Stimulated activated CD4-positive, alpha-beta T cell treated with anti-CD3 and anti-CD28 coated beads, Interleukin-1b, Interleukin-23, amount 100 ng/mL, for 4 hours (primary cell): ENCODE measurements at places on chromosomes 1 and 21.

DNA sequence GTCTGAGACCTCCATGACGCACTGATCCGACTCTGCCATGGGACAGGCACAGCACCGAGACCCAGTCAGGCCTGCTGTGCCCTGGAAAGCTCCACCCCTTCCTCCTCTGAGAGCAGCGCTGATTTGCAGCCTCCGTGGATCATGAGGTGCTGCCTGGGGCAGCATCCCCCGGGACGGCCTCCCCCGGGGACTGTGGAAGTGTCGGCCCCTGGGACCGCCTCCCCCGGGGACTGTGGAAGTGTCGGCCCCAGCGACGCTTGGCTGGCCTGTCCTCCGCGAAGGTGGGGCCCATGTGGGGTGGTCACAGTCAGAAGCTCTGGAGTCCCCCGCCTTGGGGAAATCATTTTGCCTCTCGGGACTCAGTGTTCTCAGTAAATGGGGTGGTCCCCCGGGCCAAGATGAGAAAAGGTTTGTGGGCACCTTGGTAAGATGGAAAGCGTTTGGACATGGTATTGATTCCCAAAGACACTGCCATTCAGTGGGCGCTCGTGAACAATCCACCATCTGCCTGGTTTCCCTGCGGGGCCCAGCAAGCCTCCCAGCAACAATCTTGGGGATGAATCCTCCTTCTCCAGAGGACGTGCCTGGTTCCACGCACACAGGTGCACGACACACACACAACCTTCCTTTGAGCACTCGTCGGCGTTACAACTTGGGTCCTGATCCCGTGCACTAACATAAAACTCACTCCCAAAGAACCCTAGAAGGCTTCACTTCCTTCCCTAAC lies 3.0 kb downstream of the TFF2 start:
- no peak for DNase-seq

- no peak for DNase-seq
Measured at GRCh38 chr1:109818988-109819764, 55.5 kb upstream of the EPS8L3 start.

- DNase-seq = no peak
Measured at GRCh38 chr1:46520063-46520911, 30.7 kb downstream of the DMBX1 start.

DNA sequence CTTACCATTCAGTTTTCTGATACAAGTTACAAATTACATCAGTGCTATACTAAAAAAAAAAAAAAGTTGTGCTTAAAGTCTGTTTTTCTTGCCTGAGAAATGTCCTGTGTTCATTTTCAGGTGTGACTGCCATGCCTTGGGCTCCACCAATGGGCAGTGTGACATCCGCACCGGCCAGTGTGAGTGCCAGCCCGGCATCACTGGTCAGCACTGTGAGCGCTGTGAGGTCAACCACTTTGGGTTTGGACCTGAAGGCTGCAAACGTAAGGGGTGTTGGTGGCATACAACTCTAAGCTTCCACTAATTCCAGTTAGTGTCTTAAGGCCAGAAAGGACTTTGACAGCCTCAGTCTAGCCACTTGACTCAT lies 60.1 kb upstream of the LAMC2 start:
- no peak for DNase-seq

GRCh38 chr1:56081173-56081572 lies 498.2 kb downstream of the PLPP3 start:
- DNase-seq = no peak

- DNase-seq = no peak
Measured at GRCh38 chr1:233172201-233172600, 123.3 kb downstream of the PCNX2 start.

- DNase-seq = no peak
Measured at GRCh38 chr1:195962051-195962450, 646.2 kb downstream of the KCNT2 start.

DNA sequence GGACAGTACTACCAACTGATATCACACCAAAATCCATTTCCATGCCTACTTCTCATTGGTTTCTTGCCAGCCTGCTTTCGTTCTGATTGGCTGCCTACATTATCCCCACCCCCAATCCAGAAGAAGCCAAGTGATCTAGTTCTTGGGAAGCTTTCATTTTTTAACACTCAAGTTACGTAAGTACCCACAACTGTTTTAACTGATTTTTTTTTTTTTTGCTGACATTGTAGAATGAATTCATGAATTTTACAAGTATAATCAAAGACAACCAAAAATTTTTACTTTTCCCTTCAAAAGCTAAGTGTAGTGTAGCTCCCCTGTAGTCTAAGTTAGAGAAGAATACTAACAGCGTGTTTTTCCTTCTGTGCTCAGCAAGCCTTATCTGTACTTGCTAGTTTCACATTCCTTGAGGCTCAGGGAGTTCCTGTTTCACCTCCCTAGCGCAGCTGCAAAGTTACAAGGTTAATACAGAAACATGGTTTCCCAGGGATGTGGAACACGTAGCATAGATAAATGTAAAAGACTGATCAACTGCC lies at the start of gene SLC9C2:
Gene SLC9C2 (minus strand): TSS at position 17 of the 536 bp plus-strand sequence. CDS start 1,296 bp downstream, outside the sequence.
- no peak for DNase-seq

GRCh38 chr1:207321079-207321789 lies at the start of gene CD55:
Gene CD55 (plus strand): TSS chr1:207321678. CDS start chr1:207321766, 88 bp downstream.
- DNase-seq = peak; percentile 84

DNA sequence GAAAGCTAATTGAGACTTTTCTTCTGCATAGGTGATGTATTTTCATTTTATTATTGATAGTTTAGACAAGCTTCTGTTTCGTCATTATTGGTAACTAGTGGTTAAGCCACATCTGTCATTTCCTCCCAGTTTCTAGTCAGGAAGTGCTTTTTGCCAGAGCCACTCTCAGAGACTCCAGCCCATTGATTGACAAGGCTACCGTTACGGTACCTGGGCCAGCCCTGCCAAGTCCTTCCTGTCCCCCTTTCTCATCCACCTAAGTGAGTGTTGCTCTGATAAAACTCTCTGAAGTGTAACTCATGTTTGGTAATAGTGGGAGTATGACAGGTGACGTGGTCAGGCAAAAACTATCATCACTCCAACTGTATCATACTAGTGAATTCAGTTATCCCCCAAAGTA lies 29.6 kb upstream of the AGL start:
- DNase-seq = no peak
